Activated CD4-positive, alpha-beta T cell treated with anti-CD3 and anti-CD28 coated beads for 36 hours (primary cell): ENCODE measurements at places on chromosomes 4 and X. TPM values are rescaled to one million over a fixed set of nuclear protein-coding genes. Genes with fewer than 3 reads are reported as not detected.
A peak's percentile ranks its signal among the peaks of the same experiment; 100 is the strongest.

DNA sequence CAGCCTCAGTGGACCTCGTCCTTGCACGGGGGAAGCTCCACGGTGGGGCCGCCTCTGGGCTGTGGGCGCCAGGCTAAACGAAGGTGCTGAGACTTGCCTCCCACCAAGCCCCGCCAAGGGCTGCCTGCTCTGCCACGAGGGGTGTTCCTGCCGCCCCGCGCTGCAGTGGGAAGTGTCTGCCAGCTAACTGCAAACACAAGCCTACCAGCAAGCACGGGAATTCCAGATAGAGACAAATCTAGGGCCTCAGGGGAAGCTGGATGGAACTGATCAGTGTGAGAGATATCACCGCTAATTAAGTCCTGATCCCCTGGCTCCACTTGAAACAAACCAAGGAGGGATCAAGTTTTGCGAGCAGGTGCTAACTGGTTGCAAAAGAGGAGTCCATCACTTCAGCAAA is 181.6 kb upstream of the LEF1 start:
- DNase-seq, result no peak

GRCh38 chr4:126916049-126916625 is 716.6 kb upstream of the INTU start:
- no peak for DNase-seq

DNA sequence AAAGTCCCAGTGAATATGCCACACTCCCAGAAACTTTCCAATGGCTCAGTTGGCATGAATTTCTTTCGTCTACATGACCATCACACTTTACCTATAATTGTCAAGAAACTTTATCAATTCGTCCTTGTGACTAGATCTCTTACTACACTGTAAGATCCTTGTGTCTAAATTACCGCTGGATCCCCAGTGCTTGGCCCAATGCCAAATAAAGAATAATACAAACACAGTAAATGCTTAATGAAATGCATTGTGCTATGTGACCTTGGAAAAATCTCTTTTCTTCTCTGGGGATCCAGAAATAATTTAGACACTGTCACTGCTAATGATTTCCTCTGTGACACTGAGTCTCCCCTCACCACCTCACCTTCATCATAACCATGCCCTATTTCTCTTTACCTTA is 137.9 kb downstream of the VSIG4 start:
- no peak for DNase-seq

L1CAM gene
- 0.47 TPM for total RNA-seq

- DNase-seq, result peak; percentile 61
Measured at GRCh38 chrX:48466696-48467095, 3.4 kb downstream of the SLC38A5 start.

GRCh38 chr4:183823434-183823833 is 81.7 kb upstream of the STOX2 start:
- DNase-seq, result no peak

ZNF157 gene
- 0.79 TPM for total RNA-seq

- no peak for DNase-seq
Measured at GRCh38 chr4:118327554-118328241, 25.1 kb downstream of the PRSS12 start.

DNA sequence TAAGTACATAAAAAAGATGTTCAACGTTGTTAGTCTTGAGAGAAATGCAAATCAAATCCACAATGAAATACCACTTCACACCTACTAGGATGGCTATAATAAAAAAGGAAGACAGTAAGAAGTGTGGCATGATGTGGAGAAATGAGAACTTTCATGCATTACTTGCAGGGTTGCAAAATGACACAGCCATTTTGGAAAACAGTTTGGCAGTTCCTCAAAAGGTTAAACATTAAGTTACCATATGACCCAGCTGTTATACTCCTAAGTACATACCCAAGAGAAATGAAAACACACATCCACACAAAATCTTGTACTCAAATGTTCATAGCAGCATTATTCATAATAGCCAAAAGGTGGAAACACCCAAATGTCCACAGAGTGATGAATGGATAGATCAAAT is 25.8 kb upstream of the LIMCH1 start:
- no peak for DNase-seq

- peak; percentile 15 for DNase-seq
Measured at GRCh38 chr4:11623726-11624037, 195.0 kb upstream of the HS3ST1 start.

PLAC8 gene
- 72.3 TPM for total RNA-seq

PNMA6F gene
- not detected for total RNA-seq

- no peak for DNase-seq
Measured at GRCh38 chr4:7763788-7764187, 175.9 kb downstream of the AFAP1 start.

DNA sequence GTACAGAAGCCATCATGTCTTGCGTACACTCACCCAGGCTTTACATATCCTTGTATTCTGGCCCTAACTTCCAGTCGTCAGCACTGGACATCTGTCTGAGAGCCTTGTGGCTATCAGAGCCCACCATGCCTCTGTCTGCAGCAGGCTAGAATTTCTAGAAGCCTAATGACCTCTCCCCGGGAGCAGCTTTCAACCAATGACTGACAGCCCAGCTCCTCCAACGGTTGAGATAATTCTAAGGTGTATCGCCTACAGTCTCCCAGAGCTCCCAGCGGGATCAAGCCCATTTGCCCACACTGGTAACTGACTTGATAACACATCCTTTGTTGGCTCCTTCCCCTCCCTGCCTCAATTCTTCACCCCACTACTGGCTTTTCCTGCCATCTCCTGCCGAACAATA is 562.8 kb downstream of the BCOR start:
- DNase-seq, result no peak

FGA gene
- total RNA-seq, result not detected

TMEM128 gene
- 14.6 TPM for total RNA-seq

PASD1 gene
- not detected for total RNA-seq

- peak; percentile 21 for DNase-seq
Measured at GRCh38 chr4:150078041-150078578, at the start of gene DCLK2. DCLK2 (plus strand) TSS chr4:150078445; CDS start chr4:150079028, 583 bp downstream.

DUX4 gene
- not detected for total RNA-seq

CCDC160 gene
- total RNA-seq, result not detected

- peak; percentile 60 for DNase-seq
Measured at GRCh38 chrX:154541896-154542722, 4.5 kb downstream of the G6PD start.

DNA sequence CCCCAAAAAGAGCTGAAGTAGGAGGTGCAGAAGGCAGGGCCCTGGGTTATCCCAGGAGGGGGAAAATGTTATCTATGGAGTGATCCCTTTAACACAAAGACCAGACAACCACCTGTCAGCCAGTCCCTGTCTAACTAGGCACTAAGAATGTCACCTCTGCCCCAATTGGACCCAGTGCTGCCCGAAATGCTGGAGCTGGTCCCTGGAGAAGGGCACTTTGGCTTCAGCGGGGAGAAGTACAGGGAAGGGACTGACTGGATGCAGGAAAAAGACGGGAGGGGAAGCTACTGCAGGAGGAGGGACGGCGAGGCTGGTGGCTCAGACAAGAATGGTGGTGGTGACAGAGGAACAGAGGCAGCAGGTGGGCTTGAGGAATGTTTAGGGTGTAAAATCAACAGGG is 17.3 kb downstream of the PHKA2 start:
- no peak for DNase-seq

DNA sequence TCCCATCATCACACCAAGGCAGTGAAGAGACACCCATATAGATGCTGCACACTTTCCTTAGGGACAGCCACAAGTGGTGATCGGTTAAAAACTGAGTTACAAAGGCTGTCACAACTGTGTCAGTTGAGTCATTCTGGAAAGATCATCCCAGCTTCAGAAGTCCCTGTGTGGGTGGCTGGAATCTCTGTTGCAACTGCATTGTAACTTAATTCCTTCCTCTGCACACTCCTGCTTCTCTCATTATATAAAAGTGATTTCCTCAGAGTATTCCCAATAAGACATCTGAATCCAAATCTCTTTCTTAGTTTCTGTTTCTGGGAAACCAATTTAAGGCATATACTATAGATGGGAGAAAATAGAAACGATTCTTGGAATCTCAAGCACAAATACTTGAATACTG is 88.1 kb downstream of the FSTL5 start:
- DNase-seq, result no peak

COL4A5 gene
- total RNA-seq, result not detected

HERC5 gene
- total RNA-seq, result 21.1 TPM

- no peak for DNase-seq
Measured at GRCh38 chr4:101475246-101475645, 127.9 kb upstream of the PPP3CA start.

DNA sequence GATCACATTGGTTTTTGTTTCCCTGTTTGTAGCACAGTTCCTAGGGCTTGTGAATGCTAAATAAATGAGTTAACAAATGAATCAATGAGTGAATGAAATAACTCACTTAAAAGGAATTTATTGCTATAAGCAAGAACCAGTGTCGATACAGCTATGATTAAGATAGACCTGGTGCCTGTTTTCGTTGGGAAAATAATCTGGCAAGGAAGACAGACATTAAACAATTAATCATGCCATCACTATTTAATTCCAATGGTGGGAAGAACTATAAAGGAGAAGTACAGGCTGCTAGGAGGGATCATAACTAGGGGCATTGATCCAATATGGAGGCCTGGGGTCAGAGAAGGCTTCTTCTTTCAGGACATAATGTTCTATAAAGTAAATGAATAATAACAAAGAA is 4.5 kb upstream of the CBR4 start:
- no peak for DNase-seq

- no peak for DNase-seq
Measured at GRCh38 chr4:75327804-75328512, 186.2 kb downstream of the RCHY1 start.

GPRASP1 gene
- total RNA-seq, result 5.1 TPM

GRCh38 chr4:100742045-100742444 is 224.2 kb upstream of the EMCN start:
- DNase-seq, result no peak

GRCh38 chr4:986428-986878 is 391 bp upstream of the IDUA start:
- DNase-seq, result no peak

- no peak for DNase-seq
Measured at GRCh38 chrX:31260351-31260750, 188.5 kb upstream of the FTHL17 start.

WNK3 gene
- total RNA-seq, result 1.1 TPM

DNA sequence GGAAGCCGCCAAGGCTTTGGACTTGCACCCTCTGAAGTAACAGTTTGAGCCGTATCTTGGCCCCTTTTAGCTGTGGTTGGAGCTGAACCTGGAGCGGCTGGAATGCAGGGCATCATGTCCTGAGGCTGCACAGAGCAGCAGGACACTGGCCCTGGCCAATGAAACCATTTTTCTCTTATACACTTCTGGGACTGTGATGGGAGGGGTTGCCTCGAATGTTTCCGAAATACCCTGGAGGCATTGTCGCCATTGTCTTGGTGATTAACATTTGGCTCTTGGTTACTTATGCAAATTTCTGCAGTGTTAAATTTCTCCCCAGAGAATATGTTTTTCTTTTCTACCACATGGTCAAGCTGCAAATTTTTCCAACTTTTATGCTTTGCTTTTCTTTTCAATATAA is 137.2 kb downstream of the MAGEC1 start:
- no peak for DNase-seq

DNA sequence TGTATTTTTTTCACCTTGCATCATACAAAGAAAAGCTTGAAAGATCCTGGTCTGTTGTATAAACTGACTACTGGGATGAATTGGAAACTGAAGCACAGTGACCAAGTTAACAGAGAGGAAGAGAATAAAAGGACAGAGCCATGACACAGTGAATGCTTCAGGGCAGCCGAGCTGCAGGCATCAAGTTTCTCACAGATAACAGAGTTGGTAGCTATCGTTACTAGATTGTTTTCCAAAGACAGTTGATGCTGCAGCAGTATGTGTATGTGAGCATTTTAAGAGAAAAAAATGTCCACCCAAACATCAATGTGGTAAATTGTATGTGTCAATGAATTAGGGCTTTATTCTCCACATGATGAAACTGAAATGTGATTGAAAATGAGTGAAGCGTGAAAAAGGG is 1032.7 kb downstream of the ADGRL3 start:
- no peak for DNase-seq

- DNase-seq, result peak; percentile 42
Measured at GRCh38 chr4:2416564-2417225, 1.8 kb downstream of the ZFYVE28 start.

DNA sequence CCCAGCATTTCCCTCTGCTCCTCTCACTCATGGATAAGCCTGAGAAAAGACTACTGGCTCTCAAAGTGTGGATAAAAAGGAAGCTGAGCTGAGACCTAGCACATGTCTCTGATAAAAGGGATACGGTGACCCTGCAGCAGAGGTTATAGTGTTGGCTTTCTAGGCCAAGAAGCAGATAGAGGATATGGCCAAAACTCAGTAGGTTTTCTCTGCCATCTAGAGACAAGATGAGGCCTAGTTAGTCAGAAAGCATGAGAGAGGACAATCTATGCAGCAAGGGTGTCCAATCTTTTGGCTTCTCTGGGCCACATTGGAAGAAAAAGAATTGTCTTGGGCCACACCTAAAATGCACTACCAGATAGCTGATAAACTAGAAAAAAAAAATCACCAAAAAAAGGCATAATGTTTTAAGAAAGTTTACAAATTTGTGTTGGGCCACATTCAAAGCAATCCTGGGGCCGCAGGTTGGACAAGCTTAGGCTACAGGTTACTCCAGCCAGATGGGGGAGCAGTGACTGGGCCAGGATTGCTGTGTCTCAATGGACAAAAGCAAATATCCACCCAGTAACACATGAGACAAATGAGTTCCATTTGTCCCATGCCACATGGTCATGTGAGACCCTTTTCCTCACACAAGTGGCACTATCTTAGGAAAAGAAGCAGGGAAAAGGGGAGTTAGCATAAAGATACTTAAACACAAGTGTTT is 411.4 kb downstream of the INPP4B start:
- DNase-seq, result no peak
